GM13977 (cell line): ENCODE measurements at places on chromosomes 5 and 9.
A peak's percentile ranks its signal among the peaks of the same experiment; 100 is the strongest.

GRCh38 chr5:179762781-179763176, 30.2 kb downstream of the MAML1 start:
- DNase-seq, result no peak

GRCh38 chr9:7607421-7607820, 192.2 kb downstream of the DMAC1 start:
- no peak for DNase-seq

DNA sequence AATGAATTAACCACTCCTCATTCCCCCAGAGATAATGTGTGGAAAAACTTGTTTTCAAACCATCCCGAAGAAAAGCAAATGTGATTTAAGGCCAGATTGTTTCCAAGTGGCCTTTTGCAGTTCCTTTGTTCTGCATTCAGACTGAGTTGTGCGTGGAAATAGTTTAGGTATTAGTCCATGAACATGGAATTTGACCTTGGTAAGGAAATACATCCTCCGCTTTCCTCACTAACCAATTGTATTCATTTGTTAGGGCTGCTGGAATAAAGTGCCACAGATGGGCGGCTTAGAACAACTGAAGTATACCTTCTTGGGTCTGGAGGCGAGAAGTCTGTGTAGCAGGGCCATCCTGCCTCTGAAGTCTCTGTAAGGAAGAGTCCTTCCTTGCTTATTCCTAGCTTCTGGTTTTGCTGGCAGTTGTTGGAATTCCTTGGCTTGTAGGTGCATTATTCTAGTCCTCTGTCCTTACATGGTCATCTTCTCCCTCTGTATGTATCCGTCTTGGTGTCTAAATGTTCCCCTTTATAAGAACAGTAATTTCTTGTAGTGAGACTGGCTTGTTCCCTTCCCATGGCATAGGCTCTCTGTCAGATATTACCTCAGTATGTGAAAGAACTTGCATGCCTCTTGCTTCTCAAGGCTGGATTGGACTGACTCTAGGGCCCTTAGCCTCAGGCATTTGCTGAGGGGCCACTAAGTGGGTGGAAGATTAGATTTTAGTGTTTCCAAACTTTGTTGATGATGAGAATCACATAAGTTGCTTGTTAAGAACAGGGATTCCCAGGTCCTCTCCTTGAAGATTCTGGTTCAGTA, 53.9 kb downstream of the RAI14 start:
- no peak for DNase-seq

DNA sequence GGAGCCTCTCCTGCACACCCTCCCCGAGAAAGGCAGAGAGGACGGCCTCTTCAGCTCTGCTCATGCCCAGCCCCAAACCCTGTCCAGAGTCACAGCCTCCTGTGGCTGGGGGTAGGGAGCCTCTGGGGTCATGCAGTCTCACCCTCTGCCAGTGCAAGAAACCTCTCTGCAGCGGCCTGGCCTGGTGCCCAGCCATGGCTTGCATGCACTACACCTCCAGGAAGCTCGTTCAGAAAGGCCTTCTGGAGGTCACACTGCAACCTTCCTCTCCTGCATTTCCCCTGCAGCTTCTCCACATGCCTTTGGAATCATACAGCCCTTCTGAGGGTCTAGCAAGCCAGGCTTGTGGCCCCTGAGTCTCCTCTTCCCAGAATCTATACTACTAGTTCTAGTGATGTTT, 17.9 kb downstream of the CSF1R start:
- DNase-seq, result no peak

GRCh38 chr5:136159457-136159856, 26.8 kb downstream of the SMAD5 start:
- DNase-seq, result no peak

GRCh38 chr5:76850543-76851145, 830 bp downstream of the S100Z start:
- DNase-seq, result no peak

DNA sequence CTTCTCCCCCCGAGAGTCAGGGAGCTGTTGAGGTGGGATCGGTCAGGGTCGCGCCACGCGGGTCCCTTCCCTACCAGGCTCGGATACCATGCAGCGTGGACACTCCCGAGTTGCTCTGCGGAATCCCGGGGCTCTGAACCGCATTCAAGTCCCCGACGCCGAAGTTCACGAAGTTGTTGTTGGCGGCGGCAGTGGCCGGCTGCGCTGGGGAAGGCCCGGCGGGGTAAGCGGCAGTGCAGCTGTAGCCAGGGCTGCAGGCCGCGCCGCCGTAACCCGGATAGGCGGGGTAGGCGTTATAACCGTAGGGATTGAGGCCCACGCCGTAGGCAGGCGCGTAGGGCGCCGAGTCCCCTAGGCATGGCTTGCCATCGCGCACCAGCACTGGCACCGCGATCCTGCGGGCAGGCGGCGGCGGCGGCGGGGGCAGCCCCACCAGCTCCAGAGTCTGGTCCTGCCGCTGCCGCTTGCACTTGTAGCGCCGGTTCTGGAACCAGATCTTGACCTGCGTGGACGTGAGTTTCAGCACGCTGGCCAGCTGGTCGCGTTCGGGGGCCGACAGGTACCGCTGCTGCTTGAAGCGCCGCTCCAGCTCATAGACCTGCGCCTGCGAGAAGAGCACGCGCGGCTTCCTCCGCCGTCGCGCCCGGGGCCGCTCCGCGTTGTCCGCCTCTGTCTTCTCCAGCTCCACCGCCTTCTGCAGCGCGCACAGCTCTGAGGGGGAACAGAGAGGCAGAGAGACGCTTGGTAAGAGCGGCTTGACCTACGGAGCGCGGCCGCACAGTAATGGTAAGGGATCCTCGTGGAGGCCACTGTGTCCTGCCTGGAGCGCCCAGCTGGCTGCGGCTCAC, 2.3 kb downstream of the NKX2-5 start:
- DNase-seq, result peak; percentile 32

- DNase-seq, result no peak
Observed at GRCh38 chr5:132020568-132021339, 9.3 kb upstream of the ACSL6 start.

DNA sequence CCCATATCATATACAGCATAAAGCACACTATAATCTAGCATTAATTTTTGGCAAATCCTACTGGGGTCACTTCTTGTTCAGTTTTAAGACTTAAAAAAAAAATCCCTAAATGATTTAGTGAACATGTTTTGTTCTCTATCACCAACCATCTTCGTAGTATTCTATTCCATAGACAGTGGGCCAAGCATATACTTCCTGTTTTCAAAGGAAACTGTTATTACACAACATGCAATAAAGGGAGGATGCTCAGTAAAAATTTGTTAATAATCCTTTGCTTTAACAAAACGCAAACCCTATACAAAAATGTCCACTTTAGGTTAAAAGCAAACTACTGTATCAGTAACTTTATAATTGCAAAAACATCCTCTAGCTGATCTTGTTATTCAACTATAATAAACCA, 13.0 kb downstream of the CCNH start:
- no peak for DNase-seq

DNA sequence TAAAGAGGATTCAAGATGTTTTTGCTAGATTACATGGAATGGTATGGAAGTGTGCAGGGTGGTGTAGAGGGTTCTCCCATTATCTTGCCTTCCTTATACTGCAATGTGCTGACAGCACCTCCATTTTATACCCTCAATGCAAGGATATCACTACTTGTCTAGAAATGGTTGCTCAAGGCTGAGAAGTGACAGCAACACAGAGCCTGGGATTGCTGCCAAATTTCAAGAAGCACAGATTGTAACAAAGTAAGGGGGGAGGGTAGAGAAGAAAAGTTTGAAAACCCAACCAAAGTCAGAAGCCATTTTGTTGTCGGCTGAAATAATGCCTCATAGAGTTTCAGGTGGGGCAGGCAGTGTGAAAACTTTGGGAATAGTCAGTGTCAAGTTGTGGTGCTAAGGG, 29.8 kb downstream of the PCDHAC2 start:
- DNase-seq, result no peak

DNA sequence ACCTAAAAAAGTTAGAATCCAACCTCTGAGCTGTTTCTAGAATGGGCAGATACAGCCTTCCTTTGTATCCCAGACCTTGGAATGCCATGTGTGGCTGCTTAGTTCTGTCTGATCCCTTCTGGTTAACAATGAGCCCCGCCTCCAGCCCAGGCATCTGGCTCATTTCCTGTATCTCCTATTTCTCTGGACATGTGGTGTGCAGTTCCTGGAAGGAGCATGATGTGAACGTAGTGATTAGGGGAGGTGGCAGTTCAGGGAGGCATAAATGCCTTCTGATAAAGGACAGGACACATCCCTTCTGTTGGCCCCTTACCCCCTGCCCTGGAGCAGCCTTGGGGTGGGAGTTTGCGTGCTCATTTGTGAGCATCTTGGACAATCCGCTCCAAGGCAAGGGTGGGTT, 243.0 kb downstream of the ZSWIM6 start:
- no peak for DNase-seq

GRCh38 chr9:92616199-92616641, 53.7 kb downstream of the IPPK start:
- no peak for DNase-seq

DNA sequence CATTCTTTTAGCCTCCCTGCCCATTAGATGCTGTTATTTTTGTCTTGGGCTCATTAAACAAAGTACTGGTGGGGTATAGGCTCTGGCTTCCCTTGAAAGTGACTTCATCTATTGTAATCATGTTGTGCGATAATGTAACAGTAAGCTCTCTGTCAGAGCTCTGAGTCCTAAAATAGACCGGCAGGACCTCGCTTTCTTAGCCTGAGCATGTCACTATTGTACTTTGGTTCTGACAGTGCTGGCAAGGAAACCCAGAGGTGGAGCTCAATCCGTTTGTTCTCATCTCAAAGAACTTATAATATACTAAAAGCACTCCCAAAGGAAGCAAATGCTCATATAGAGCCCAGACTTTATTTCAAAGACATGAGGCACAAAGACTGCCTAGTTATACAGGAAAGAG, 339.1 kb upstream of the CCNH start:
- no peak for DNase-seq

DNA sequence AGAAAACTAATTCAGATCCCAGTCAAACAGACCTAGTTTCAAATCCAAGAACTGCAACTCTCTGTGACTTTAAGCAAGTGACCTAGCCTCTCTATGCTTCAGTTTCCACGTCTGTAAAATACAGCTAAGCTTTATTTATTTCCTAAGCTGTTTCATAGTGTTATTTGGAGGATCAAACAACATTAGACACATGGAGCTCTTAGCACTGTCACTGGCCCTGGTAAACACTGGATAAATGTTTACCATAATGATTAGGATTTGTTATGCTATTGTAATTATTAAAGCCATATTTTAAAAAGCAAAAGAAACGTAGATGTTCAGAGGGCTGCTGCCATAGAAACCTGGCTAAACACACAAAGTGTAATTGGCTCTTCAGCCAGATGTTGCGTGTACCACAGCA, 26.6 kb upstream of the C5orf58 start:
- no peak for DNase-seq
